ENCODE measurements at places on chromosomes 13 and 19. TPM values are rescaled to one million over a fixed set of nuclear protein-coding genes. Genes with fewer than 3 reads are reported as not detected.

- H3K27me3 ChIP-seq, result no peaks in the 10 kb centered on the region
- DNase-seq, result no peak
- H3K4me3 ChIP-seq, result no peak overlapping the region
- no peaks in the 10 kb centered on the region for H3K4me1 ChIP-seq
- no peaks in the 10 kb centered on the region for H3K36me3 ChIP-seq
- no peak overlapping the region for H3K27ac ChIP-seq
Measured at GRCh38 chr13:98335721-98336120, 158.7 kb upstream of the RNF113B start.

FXYD7 gene
- 0.83 TPM for total RNA-seq

NLRP13 gene
- not detected for total RNA-seq

ZNF471 gene
- 19.4 TPM for total RNA-seq

ZNF230 gene
- total RNA-seq, result 6.5 TPM

SIGLEC8 gene
- not detected for total RNA-seq

SLC5A5 gene
- not detected for total RNA-seq
